Activated CD4-positive, alpha-beta T cell treated with anti-CD3 and anti-CD28 coated beads for 1 hour (primary cell): ENCODE measurements at places on chromosomes 3 and 15.

GRCh38 chr3:128466840-128467541, at the start of gene DNAJB8:
TSS of gene DNAJB8 (minus strand) at chr3:128466890. CDS start at chr3:128463245, 3,645 bp downstream.
- DNase-seq = no peak

GRCh38 chr3:13189639-13190377, 116.6 kb upstream of the IQSEC1 start:
- no peak for DNase-seq

DNA sequence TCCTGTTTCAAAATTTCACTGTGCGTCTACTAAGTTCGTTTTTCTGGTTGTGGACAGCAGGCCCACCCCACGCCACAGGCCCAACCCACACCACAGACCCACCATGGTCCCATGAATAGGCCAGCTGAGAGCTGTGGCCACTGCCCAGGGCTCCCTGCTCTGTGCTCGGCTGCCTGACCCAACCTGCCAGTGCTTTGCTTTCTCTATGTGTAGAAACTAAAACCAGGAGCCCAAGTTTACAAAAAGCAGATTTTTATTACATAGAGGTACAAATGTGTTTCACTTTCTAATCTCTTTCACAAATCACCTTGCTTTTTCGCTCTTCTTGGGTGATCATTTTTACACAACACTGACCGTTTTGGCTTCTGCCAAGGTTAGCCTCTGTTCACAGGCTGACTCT, 69.1 kb downstream of the HERC2 start:
- DNase-seq = no peak

GRCh38 chr3:35484929-35485530, 154.3 kb upstream of the ARPP21 start:
- DNase-seq = no peak

GRCh38 chr15:74136814-74137536, 6.6 kb downstream of the ISLR2 start:
- no peak for DNase-seq

- no peak for DNase-seq
These were observed 108.5 kb upstream of the EPHA6 start for GRCh38 chr3:96705895-96706294.

GRCh38 chr15:27826902-27827714, 272.0 kb downstream of the OCA2 start:
- no peak for DNase-seq

- DNase-seq = no peak
These were observed 20.6 kb downstream of the SPSB4 start for GRCh38 chr3:141071681-141072260.

DNA sequence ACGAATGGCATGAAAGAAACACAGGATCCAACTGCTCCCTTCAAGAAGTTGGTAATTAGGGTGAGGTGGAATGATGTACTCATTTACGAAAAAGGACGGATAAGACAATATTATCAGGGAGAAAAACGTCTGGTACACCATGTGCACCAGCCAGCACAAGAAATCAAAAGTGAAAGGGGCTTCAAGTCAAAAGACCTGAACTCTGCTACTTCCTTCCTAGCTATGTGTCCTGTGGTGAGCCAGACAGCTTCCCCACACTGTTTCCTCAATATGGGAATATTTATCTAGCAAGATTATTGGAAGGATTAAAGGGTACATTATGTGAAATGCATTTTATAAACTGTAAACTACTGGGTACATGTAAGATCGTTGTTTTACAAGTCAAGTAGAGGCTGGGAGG, 33.9 kb downstream of the RAB27A start:
- DNase-seq = no peak

DNA sequence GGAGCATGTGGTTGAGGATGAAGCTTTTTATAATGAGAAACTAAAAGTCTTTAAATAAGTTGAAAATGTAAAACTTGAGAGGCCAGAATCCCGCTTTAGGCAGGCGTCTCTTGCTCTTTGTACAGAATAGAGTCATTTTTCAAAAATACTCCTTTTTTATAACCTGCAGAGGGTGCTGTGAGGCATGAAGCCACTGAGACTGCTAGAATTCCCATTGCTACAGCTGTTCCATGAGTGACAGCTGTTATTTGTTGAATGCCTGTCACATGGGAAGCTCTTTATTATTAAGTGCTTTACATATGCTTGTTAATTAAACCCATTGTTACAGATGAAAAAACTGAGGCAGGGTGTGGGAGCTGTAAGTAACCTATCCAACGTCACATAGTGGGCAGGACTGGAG, 18.5 kb downstream of the MINAR1 start:
- DNase-seq = no peak

- no peak for DNase-seq
These were observed 42.7 kb upstream of the PYGO1 start for GRCh38 chr15:55630858-55631257.

DNA sequence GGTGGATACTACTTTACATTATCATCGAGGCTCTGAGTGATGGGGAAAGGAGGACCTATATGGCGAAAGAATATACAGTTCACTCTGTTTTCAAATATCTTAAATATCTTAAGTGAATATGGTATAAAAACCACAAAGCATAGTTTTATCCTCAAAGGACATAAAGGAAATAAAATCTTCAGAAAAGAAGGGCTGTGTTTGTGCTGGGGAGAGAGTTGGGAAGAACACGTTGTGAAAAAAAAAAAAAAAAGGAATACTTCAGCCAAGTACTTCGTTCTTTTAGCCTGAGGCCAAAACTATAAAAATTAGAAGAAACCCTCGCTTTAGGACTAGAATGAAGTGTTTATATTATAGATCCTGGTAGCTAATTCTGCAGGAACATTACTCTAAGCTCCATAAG, 10.2 kb upstream of the TMEM212 start:
- no peak for DNase-seq

- no peak for DNase-seq
These were observed 33.5 kb downstream of the ALS2CL start for GRCh38 chr3:46660003-46660402.
